Hepatocyte (in vitro differentiated cells): ENCODE measurements at places on chromosomes 12 and 14. TPM values are rescaled to one million over a fixed set of nuclear protein-coding genes. Genes with fewer than 3 reads are reported as not detected.

GRCh38 chr12:2154521-2154920 is 101.7 kb downstream of the CACNA1C start:
- no peak for DNase-seq

DNA sequence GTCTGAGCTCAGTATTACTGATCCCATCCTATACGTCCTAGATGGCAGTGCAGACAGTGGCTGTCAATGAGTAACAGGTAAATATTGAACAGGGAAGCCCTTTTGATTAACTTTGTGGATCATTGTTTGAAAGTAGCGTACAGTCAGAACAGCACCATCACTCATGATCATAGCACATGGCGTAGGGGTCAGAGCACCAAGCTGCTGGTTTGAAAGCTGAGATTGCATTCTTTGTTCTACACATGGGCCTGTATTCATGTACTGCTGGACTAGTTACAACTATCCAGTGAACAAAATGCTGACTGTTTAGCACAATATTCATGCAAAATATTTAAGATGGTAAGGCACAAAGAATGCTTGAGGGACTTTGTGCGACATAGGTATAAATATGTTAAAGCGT is 131.8 kb downstream of the NPAS3 start:
- no peak for DNase-seq

DNA sequence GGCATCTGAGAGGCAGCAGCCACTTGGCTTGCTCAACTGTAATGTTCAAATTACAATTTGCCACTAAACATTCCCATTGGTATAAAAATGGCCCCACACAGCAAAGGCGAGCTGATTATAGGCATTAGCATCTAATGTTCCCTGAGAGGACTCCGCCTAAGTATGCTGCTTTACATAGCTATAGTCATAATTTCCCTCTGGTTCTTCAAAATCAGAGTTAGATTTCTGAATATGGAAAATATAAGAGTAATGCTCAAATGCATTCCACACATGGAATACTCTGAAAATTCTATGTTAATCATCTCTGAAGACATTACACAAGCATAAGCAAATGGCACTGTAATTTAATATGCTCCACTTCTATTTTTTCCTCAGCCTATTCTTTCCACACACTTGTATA is 83.7 kb upstream of the BTG1 start:
- no peak for DNase-seq

DNA sequence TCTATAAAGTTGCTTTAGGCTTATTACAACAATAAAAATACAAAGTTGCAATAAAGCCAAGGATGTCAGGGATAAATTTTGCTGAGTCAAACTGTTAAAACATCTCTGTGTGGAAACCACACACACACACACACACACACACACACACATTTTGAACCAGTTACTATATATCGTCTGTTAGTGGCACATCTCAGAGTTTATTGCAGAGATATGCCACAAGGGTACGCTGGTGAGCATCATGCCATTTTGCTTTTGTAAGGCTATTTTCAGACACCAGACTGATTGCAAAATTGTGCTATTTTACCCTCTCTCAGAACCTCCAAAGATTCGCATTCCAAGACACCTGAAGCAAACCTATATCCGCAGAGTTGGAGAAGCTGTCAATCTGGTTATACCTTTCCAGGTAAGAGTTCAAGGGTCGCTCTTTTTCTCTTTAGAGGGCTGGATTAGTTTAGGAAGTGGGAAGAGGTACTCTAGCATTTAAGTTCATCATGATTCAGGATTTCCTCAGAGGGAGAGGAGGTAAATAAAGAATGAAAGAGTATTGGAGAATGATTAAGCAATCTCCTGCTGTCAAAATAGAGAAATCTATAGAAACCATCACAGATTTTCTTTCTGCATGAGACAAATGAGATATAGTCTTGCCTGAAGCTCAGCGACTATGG is 27.3 kb upstream of the CHPT1 start:
- peak; percentile 50 for DNase-seq

- no peak for DNase-seq
These were observed 19.2 kb downstream of the SLC7A8 start for GRCh38 chr14:23164250-23164649.

DNA sequence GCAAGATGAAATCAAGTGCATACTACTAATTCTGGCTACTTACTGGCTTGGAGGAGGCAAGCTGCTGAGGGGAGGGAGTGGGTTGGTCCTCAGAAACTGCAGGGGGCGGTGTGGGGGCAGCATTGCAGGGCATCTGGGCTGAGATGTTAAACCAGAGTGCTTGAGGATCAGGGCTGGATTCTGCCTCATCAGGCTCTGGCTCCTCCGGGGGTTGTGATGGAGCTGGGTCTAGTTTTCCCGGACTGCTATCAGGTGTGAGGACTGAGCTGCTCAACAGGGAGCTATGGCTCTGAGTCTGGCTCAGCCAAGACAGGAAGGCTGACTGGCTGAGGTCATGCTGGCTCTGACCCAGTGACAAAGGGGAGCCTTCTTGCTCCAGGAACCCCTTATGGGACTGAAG is 28.6 kb downstream of the BAZ2A start:
- no peak for DNase-seq

- DNase-seq = no peak
These were observed 32.4 kb downstream of the PRPF40B start for GRCh38 chr12:49655595-49656236.

DNA sequence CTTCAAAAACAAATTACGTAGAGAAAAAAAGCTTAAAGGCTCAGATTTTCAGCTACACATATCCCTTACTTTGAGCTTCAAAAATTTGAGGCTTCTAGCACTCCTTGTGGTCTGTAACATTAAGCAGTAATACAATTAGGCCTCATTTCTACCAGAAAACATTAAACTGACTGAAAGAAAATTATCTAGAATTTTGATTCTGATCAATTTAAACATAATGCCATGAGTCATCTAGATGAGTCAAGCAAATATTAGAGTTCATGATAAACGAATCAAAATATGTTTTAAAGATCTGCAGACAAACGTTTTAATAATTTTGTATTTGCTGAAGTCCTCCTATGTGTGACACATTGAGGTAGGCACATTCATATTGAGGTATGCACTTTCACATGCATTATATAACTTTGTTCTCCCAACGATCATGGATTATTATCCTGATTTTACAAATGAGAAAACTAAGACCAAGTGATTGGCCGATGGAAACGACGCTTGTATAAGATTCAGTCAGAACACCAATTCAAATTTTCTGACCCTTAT is 4.3 kb downstream of the OSBPL8 start:
- no peak for DNase-seq

GRCh38 chr12:67909681-67910080 is 79.6 kb upstream of the IFNG-AS1 start:
- DNase-seq = no peak

GRCh38 chr14:68386950-68387779 is 405.7 kb downstream of the ZFP36L1 start:
- no peak for DNase-seq

GRCh38 chr12:131672941-131673887 is 37.7 kb upstream of the SFSWAP start:
- no peak for DNase-seq

DNA sequence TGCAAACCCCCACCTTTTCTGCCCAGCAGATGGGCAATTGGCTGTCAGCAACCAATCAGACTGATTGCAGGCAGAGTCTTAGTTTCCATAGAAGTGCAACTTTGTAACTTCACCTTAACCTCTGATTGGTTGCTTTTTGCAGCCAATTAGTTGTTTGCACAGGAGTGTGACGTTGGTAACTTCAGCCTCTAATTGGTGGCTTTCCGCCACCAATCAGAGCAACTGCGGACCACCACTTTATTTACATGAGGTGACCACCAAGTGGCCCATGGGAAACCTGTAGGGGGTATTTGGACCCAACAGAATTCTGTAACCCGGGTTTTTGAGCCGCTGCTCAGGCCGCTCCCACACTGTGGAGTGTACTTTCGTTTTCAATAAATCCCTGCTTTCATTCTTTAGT is 32.3 kb downstream of the CDKN1B start:
- no peak for DNase-seq

- DNase-seq = no peak
These were observed 98.7 kb downstream of the ASCL4 start for GRCh38 chr12:107873223-107873622.

DNA sequence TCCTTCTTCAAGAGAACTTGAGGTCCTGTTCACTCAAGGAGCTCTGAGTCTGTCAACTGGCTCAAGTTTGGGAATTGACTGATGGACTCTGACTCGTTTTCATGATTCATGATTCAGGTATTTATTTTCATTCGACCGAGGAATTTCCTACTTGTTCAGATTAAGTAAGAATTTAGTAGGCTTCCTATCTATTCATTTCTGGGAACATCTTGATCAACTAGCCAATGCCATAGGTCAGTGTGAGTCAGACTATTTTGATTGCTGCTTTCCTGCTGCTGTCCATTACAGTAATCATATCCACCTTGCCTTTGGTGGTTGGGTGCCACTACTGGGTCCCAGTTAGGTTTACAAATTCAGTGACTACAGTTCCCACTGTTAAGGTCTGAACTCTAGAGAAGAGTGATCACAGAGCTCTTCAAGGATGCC is 6.1 kb downstream of the FAM186A start:
- peak; percentile 30 for DNase-seq

DNA sequence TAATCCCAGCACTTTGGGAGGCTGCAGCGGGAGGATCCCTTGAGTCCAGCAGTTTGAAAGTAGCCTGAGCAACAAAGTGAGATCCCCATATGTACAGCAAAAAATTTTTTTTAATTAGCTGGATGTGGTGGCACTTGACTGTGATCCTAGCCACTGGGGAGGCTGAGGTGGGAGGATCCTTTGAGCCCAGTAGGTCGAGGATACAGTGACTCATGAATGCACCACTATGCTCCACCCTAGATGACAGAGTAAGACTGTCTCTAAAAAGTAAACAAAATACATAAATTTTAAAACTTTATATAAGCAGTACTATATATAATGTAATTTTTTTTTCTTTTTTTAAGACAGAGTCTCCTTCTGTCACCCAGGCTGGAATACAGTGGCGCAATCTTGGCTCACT is 115.4 kb downstream of the ESR2 start:
- DNase-seq = no peak

GRCh38 chr14:63902375-63902976 is 49.7 kb downstream of the SYNE2 start:
- no peak for DNase-seq

DNA sequence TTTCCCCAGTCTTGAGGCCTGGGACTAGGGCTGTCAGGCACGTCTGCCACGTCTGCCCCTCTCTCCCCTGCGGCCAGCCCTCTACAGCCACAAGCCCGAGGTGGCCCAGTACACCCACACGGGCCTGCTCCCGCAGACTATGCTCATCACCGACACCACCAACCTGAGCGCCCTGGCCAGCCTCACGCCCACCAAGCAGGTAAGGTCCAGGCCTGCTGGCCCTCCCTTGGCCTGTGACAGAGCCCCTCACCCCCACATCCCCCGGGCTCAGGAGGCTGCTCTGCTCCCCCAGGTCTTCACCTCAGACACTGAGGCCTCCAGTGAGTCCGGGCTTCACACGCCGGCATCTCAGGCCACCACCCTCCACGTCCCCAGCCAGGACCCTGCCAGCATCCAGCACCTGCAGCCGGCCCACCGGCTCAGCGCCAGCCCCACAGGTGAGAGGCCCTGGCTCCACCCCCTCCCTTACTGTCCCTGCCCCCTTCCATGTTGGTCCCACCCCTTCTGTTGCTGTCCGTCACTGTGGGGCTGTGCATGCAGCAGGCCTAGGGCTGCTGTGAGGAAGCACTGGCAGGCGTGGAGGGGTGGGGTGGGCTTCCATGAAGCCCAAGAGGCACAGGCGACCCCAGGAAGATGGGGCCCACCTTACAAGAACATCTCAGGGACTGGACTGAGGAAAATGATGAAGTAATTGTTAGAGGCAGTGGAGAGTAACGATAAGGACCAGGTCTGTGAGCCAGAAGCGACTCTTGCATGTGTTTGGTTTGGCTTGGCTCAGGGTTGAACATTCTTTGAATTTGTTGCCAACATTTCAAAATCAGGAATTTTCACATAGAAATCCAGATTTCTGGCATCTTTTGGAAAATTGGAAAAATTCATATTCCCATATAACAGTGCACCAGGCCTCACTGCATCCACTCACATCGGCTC is 16.8 kb downstream of the C12orf43 start:
- DNase-seq = no peak

GRCh38 chr12:93870020-93870795 is 193.0 kb downstream of the CRADD start:
- no peak for DNase-seq

- no peak for DNase-seq
These were observed 152.2 kb upstream of the HIF1A start for GRCh38 chr14:61542848-61543790.

DNA sequence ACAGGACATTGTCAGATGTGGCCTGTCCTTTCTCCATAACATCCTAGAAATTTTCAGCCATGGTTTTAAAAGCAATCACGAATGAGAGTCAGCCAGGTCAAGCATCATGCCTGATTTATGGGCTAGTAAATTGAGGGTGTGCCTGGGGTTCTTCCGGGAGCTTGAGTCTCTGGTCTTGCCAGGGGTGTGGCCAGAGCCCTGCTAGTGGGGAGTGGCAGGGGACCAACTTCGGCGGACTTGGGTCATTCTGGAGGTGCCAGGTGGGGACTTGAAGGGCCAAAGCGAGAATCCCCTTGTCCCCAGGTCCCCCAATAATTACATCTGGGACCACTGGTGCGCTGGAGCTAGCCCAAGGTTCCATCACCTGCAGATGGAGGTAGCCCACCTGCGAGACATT is 5.7 kb downstream of the OTUB2 start:
- no peak for DNase-seq

GRCh38 chr14:55665067-55665675 is 85.2 kb downstream of the KTN1 start:
- DNase-seq = no peak

DNA sequence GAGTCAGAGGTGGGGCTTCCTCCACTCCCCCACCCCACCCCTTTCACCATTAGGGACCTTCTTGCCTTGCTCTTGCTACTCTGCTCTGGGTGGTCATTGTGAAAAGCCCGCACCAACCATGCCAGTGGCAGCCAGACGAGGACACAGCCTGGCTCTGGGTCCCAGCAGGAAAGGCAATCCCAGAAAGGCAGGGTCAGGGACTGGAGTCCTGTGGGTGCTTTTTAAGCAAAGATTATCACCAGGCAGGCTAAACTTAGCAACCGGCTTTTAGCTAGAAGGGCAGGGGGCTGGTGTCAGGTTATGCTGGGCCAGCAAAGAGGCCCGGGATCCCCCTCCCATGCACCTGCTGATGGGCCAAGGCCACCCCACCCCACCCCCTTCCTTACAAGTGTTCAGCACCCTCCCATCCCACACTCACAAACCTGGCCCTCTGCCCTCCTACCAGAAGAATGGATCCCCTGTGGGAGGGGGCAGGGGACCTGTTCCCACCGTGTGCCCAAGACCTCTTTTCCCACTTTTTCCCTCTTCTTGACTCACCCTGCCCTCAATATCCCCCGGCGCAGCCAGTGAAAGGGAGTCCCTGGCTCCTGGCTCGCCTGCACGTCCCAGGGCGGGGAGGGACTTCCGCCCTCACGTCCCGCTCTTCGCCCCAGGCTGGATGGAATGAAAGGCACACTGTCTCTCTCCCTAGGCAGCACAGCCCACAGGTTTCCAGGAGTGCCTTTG is 1.2 kb upstream of the GAPDH start:
- peak; percentile 88 for DNase-seq

GRCh38 chr12:26523708-26524150 is 309.3 kb downstream of the ITPR2 start:
- peak; percentile 92 for DNase-seq

GRCh38 chr14:89952576-89952975 is 2.0 kb downstream of the EFCAB11 start:
- no peak for DNase-seq

GRCh38 chr12:130683811-130684210 is 32.3 kb downstream of the RIMBP2 start:
- DNase-seq = no peak

Gene TAS2R30
- 5.9 and 6.7 TPM in 2 replicates for total RNA-seq

Gene OR4K13
- not detected in 2 replicates for total RNA-seq

Gene CLEC4C
- total RNA-seq = not detected in 2 replicates

Gene CYP27B1
- total RNA-seq = 0.23 and 2.9 TPM in 2 replicates

Gene NANOG
- total RNA-seq = 1.9 and 2.1 TPM in 2 replicates

Gene C3AR1
- 1.2 and 2.1 TPM in 2 replicates for total RNA-seq

Gene CLEC12A
- 0.08 and 1.2 TPM in 2 replicates for total RNA-seq
